Upper lobe of right lung (tissue), 1 donor: ENCODE measurements at places on chromosomes 4 and X. TPM values are rescaled to one million over a fixed set of nuclear protein-coding genes. Genes with fewer than 3 reads are reported as not detected.

The ABCD1 gene
- 15.1 TPM for total RNA-seq

- H3K4me3 ChIP-seq = no peak overlapping the region
- H3K4me1 ChIP-seq = peaks cover 16% of the 10 kb centered on the region
- no peaks in the 10 kb centered on the region for H3K27me3 ChIP-seq
- peaks cover 5% of the 10 kb centered on the region for H3K36me3 ChIP-seq
- no peak overlapping the region for H3K27ac ChIP-seq
These were observed 34.0 kb downstream of the ZNF827 start for GRCh38 chr4:145904413-145905177.

GRCh38 chr4:1541449-1542225 lies 135.4 kb upstream of the NKX1-1 start:
- H3K4me3 ChIP-seq = no peak overlapping the region
- H3K27me3 ChIP-seq = no peaks in the 10 kb centered on the region
- DNase-seq = no peak
- H3K27ac ChIP-seq = no peak overlapping the region
- H3K4me1 ChIP-seq = peaks cover 5% of the 10 kb centered on the region

DNA sequence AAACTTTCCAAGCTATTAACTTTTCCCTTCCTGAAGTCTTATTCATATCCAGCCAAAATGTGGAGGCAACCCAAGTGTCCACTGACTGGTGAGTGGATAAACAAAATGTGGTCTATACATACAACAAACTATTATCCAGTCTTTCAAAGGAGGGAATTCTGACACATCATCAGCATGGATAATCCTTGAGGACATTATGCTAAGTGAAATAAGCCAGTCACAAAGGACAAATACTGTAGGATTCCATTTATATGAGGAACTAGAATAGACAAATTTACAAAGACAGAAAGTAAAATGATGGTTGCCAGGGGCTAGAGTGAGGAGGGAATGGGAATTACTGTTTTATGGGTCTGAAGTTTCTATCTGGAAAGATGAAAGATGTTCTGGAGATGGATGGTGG lies 178.7 kb upstream of the PITX2 start:
- H3K4me1 ChIP-seq = no peaks in the 10 kb centered on the region
- H3K27ac ChIP-seq = no peak overlapping the region
- no peaks in the 10 kb centered on the region for H3K27me3 ChIP-seq

The H2BW2 gene
- total RNA-seq = not detected

DNA sequence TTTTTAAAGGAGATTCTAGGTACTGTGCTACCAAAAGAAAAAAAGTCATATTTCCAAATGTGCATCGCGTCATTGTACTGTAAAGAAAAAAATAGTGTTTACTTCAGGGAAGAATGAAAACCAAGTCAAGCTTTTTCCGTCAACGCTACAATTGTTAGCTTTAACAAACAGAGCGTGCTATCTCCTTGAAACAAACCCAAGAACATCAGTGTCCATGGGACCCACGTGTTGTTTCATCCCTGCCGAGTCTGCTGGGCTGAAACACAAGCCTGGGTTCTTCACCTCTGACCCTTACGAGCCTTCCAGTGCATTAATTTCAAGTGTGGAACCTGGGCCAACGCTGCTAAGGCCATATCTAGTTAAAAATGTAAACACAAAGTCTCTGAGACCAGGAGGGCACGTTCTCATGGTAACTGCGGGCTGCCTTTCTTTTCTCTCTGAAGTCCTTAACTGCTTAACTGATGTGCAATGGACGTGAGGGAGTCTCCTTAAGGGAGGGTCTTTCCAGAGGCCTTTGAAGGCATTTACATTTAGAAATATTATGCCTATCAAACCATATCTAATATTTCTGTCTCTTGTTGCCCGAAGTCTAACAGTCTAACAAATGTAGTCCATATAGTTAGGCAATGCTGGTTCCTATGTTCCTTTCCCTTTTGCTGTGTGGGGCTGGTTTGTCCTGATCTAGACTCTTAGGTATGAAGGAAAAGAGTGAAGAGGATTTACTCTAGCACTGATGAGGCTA lies 36.3 kb downstream of the ING2 start:
- no peak overlapping the region for H3K27ac ChIP-seq
- H3K4me1 ChIP-seq = no peaks in the 10 kb centered on the region
- DNase-seq = no peak
- H3K4me3 ChIP-seq = no peak overlapping the region
- no peaks in the 10 kb centered on the region for H3K27me3 ChIP-seq

DNA sequence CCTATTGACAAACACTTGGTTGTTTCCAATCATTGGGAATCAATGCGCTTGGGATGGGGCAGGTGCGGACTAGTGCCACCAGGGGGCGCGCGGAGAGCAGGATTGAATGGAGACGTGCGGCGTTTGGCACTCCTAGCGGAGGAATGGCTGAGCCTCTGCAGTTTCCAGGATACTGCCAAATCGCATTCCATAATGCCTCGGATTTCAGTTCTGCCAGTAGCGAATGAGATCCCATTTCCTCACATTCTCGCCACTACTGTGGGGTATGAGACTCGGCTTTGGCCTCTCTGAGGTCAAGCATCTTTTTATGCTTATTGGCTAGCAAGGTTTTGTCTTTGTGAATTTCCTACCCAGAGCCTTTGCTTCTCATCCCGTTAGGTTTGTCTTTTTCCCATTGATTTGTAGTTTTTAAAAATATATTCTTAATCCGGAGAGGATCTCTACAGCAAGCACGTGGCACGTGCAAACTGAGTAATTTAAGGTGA lies 28.7 kb downstream of the CLDN34 start:
- peak; percentile 88 for DNase-seq
- H3K36me3 ChIP-seq = no peaks in the 10 kb centered on the region
- no peaks in the 10 kb centered on the region for H3K27me3 ChIP-seq
- no peaks in the 10 kb centered on the region for H3K4me1 ChIP-seq

- no peak overlapping the region for H3K27ac ChIP-seq
- no peak for DNase-seq
- no peak overlapping the region for H3K4me3 ChIP-seq
- no peaks in the 10 kb centered on the region for H3K4me1 ChIP-seq
These were observed 95.5 kb downstream of the MXRA5 start for GRCh38 chrX:3250966-3251365.

The PF4V1 gene
- total RNA-seq = not detected

The HPGD gene
- 77.2 TPM for total RNA-seq

- no peaks in the 10 kb centered on the region for H3K27me3 ChIP-seq
- H3K36me3 ChIP-seq = no peaks in the 10 kb centered on the region
- no peaks in the 10 kb centered on the region for H3K4me1 ChIP-seq
- no peak for DNase-seq
- H3K4me3 ChIP-seq = no peak overlapping the region
- no peak overlapping the region for H3K27ac ChIP-seq
These were observed 99.0 kb upstream of the GPR34 start for GRCh38 chrX:41589634-41590270.

DNA sequence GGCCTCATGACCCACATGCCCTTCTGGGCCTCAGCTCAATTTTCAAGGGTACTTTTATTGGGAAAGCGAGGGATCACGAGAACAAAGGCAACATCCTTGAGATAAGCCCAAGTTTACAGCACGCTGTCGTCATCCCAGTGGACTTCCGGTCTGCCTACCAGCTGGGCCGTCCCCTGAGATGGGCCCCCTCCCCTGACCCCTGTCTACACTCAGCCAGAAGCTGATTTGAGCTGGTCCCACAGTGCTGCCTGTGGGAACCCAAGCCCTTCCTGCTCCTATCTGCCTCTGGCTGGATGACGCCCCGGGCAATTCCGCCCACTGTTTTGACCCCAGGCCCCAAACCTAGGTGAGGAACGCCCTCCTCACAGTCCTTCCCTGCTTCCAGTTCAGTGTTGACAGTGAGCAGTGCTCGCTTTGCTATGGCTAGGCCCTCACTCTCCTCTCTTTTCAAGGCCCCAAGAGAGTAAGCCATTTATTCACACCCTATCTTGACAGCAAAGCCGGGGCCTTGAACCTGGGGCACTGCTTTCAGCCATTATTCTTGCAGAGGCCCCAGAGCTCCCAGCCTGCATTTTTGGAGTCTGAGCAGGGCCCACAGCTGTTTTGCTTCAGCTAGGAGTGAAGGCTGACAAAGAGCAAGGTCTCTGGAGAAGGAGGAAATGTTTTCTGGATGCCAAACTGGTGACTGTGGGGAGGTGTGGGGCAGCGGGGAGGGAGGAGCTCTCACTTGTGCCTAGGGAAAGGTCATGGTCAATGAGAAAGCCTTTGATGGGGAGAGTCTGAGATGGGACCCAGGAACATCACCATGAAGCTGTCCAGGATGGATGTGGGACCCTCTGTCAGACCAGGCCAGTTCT lies 164.6 kb upstream of the BCOR start:
- H3K27me3 ChIP-seq = no peaks in the 10 kb centered on the region
- peak overlapping the region; percentile 60 for H3K27ac ChIP-seq
- no peak overlapping the region for H3K4me3 ChIP-seq
- H3K36me3 ChIP-seq = no peaks in the 10 kb centered on the region
- no peaks in the 10 kb centered on the region for H3K4me1 ChIP-seq

GRCh38 chr4:158112611-158113010 lies 60.2 kb downstream of the GASK1B start:
- no peak overlapping the region for H3K4me3 ChIP-seq
- H3K36me3 ChIP-seq = no peaks in the 10 kb centered on the region
- no peak for DNase-seq
- H3K27ac ChIP-seq = no peak overlapping the region
- no peaks in the 10 kb centered on the region for H3K4me1 ChIP-seq
- H3K27me3 ChIP-seq = no peaks in the 10 kb centered on the region

- H3K4me3 ChIP-seq = no peak overlapping the region
- H3K4me1 ChIP-seq = no peaks in the 10 kb centered on the region
- H3K27me3 ChIP-seq = no peaks in the 10 kb centered on the region
- H3K36me3 ChIP-seq = no peaks in the 10 kb centered on the region
- no peak for DNase-seq
These were observed 41.5 kb downstream of the SHROOM3 start for GRCh38 chr4:76476571-76476970.

DNA sequence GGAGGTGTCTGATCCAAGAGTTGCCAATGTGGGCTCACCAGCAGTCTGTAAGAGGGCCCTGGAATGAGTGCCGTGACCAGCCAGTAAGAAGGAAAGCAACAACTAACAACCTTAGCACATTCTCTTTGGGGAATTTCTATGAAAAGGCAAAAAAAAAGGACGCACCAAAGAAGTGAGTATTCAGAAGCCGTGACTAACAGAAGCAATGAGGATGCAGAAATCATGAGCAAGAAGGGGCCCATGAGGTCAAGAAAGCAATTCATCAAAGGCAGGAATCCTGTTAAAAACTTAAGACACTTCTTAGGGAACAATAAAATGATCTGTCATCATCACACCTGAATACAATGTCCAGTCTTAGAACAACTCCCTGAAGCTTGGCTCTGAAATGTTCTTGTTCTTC lies 260.5 kb downstream of the RAPGEF2 start:
- H3K4me3 ChIP-seq = no peak overlapping the region
- H3K27ac ChIP-seq = no peak overlapping the region
- no peak for DNase-seq
- H3K36me3 ChIP-seq = peaks cover 31% of the 10 kb centered on the region
